Activated T-helper 1 cell treated with anti-CD3 and anti-CD28 coated beads, Interleukin-2, amount 50 U/mL, for 16 hours (primary cell): ENCODE measurements at places on chromosomes 7 and 10.

DNA sequence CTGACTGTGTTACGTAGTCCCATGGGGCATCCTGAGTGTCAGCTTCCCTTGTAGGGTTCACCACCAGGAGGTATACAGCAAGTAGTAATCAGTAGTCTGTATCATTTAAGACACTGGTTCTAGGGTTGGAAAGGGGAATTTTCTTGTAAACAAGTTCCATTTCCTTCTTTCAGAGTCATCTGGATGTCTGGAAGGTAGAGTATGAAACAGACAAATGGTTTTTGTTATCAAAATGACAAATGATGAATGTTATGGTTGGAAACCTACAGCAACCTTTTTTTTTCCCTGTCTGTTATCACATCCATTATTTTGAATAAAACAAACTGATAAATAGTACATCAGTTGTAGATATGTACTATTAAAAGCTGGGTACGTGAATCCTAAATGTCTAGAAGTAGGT is 19.1 kb downstream of the SEMA3A start:
- no peak for DNase-seq

GRCh38 chr7:23618241-23618640 is 21.1 kb downstream of the CCDC126 start:
- no peak for DNase-seq

DNA sequence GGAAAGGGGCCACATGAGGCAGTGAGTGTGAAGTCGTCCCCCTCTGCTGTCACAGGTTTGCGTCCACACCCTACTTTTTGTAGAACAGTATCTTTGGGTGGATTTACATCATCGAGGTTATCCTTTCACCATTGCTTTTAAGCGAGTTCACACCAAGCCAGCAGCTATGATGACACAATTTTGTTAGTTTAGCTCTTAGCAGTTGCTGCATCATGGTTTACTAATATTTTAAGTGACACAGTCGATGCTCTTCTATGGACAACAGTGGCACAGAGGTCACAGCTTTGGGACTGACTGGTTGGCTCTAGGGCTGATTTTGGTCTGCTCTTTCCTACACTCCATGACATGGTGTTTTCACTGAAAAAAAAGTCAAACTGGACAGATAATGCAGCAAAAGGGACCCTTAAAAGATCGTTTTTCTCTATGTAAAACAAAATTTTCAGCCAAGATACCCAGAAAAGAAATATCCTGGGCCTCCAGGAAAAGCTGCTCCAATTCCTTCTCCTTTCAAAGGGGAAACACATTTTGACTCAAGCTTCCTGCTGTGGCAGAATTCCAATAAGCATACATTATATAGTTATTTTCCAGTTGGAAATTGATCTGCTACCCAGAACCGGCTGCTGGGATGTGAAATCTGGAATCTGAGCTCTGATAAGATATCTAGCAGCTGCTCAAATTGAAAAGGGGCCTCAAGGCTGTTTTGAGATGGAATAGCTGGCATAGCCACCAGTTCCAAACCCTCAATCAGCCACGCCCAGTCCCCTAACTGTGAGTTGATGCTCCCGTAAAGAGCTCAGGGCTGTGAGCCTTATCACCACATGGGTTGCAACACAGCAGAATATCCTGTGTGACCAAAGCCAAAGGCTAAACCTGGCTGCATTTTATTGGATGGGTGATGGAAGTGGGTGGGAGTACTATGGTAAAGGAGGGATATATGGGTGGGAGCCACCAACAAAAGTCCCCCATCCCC is 114.2 kb downstream of the SMURF1 start:
- no peak for DNase-seq

GRCh38 chr7:74625446-74625845 is 32.1 kb upstream of the GTF2I start:
- no peak for DNase-seq

GRCh38 chr7:11478882-11479281 is 353.1 kb downstream of the THSD7A start:
- DNase-seq, result no peak

- DNase-seq, result no peak
Observed at GRCh38 chr7:69860486-69860885, 262.2 kb downstream of the AUTS2 start.
